ENCODE measurements at places on chromosomes 3 and 15.

GRCh38 chr15:100002086-100002620, 268.9 kb upstream of the LYSMD4 start:
- DNase-seq: no peak

DNA sequence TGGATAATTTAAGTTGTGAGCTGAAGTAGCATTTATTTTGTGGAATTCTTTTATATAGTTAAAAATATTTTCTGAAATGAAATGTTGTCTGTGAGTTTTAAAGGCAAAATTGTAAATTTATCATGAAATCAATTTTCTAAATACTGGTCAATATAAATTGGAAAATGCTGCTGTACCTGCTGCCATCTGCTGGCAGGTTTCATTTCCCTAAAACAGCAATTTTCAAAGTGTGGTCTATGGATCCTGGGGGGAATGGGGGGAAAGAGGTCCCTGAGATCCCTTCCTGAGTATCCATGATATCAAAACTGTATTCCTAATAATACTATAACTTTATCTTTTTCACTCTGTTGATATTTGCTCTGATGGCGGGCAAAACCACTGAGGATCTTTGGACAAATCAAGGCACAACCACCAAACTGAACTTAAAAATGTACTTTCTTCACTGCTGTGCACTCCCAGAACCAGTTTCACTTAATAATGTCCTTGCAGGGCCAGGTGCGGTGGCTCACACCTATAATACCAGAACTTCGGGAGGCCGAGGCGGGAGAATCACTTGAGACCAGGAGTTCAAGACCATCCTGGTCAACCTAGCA, 17.2 kb upstream of the CCR4 start:
- DNase-seq: no peak

- no peak for DNase-seq
Measured at GRCh38 chr3:147417551-147418295, 8.6 kb downstream of the ZIC1 start.

GRCh38 chr3:72720566-72720965, 127.7 kb downstream of the SHQ1 start:
- no peak for DNase-seq

DNA sequence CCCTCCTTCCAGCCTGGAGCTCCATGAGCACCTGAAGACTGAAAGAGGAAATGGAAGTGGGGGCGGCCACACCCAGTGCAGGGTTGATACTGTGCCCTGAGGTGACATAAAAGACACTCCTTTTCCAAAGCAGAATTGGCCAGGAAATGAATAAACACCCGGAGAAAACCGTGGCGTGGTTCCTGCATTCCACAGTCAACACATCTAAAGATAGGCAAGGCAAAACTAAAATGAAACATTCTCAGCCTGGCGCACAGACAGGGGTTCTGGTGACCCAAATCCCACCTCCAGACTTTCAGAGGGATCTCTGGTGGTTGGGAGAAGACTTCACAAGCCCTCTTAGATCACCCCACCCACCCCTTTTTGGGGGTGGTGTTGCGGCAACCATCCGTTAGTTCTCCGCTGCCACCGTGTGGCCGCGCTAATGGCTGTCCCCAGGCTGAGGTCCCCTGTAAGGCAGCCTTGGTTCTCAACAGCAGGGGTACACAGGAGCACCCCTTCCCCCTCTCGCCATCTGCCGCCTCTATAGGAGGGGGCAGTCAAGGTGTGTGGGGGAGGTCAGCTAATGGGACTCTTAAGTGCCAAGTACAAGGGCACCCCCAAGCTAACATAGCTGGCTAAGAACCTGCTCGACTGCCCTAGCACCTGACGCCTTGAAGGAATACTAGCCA, 2.5 kb upstream of the MST1R start:
- DNase-seq: no peak

DNA sequence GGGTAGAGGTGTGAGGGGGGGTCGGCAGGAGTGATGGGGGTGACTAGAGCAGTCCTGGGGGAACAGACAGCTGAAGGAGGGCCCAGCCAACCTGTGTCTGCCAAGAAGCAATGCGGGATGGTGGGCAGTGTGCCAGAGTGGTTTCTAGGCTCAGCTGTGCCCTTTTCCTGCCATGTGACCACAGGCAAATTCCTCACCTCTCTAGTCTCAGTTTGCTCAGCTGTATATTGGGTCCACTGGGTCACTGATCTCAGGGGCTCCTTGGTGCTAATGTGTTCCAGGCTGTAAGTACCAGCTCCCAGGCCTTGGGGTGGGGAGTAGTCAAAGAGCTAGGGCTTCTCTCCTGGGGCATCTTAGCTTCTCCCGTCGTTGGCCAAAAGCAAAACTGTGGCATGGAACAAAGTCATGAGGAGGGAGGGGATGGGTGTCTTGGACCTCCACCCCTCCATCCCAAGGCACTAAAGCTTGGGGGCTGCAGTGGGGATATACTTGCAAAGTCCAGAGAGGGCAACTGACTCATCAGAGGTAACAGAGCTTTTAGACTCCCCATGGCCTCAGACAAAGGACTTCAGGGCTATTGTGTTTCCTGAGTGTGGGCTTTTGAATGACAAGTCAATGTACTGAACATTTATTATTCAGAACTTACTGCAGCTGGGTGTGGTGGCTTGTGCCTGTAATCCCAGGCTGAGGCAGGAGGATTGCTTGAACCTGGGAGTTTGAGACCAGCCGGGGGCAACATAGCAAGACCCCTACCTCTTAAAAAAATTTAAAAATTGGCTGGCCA, 20.9 kb downstream of the SMAD6 start:
- DNase-seq: no peak

DNA sequence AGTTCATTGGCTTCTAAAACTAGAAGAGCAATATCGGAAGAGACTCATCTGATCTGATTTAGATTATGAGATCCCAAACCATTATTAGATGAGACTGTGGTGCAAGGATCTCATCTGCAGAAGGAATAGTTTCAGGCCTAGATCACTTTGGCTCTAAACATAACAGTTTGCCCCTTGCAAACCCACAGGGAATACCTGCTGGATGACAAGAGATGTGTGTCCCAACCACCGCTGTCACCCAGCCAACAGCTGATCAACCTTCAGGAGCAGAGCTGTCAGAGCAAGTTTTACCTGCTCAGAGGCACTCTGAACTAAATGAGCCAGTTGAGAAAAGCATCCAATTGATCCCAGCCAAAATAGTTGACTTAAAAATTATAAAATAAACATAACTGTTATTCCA, 64.0 kb upstream of the ST3GAL6 start:
- no peak for DNase-seq
